ENCODE measurements at places on chromosomes 2 and 18. TPM values are rescaled to one million over a fixed set of nuclear protein-coding genes. Genes with fewer than 3 reads are reported as not detected.

Gene GREB1L
- 0.74 TPM for total RNA-seq

Gene CCDC148
- total RNA-seq: 2.8 TPM

Gene CACNB4
- total RNA-seq: 17.3 TPM

Gene ACP1
- total RNA-seq: 68.6 TPM

Gene WBP1
- total RNA-seq: 60.1 TPM

Gene MFSD2B
- 0.38 TPM for total RNA-seq

DNA sequence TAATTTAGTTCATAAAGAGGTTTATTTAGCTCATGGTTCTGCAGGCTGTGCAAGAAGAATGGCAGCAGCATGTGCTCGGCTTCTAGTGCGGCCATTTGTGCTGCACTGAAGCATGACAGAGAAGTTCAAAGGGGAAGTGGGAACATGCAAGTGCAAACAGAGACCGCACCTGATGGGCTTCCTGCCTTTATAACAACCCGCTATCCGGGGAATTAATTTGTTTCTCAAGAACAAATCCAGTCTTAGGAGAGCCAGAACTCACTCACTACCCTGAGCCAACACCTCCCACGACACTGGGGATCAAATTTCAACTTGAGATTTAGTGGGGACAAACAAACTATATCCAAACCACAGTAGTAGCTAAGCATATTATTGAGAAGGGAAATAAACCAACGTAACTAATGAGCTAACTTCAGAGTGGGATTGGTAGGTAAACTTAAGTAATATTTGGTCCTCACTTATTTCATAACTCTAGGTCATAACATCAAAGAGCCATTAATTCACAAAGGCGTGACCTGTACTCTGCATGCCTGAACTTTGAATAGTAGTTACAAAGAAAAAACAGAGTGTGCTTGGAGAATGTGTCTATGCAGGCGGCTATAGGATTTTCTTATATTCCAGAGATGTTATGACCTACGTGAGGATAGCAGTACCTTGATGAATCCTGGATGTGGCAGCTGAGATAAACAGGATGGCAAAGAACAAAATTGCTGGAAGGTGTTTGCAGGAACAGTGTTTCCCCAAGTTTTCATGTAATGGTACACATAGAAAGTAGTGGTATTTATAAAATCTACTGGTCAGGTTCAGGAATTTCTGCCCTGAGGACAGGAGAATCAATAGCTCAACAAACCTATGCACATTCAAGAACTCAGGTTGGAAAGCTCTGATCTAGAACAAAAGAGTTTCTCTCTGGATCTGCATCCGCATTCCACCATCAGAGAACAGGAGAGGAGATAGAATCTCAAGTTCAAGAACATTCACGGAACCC is 845.9 kb upstream of the ID2 start:
- H3K4me3 ChIP-seq: no peak overlapping the region
- no peaks in the 10 kb centered on the region for H3K4me1 ChIP-seq
- H3K27ac ChIP-seq: no peak overlapping the region
- H3K36me3 ChIP-seq: no peaks in the 10 kb centered on the region

GRCh38 chr18:67143028-67143427 is 373.5 kb downstream of the DSEL start:
- no peak overlapping the region for H3K4me3 ChIP-seq
- H3K36me3 ChIP-seq: no peaks in the 10 kb centered on the region
- no peaks in the 10 kb centered on the region for H3K27me3 ChIP-seq
- H3K4me1 ChIP-seq: no peaks in the 10 kb centered on the region
- DNase-seq: no peak

- peak; percentile 33 for DNase-seq
- H3K27me3 ChIP-seq: peaks cover 7% of the 10 kb centered on the region
- H3K36me3 ChIP-seq: no peaks in the 10 kb centered on the region
- H3K4me1 ChIP-seq: no peaks in the 10 kb centered on the region
Measured at GRCh38 chr2:51027968-51028367, 4.0 kb downstream of the NRXN1 start.

- H3K36me3 ChIP-seq: no peaks in the 10 kb centered on the region
- no peak for DNase-seq
- no peaks in the 10 kb centered on the region for H3K4me1 ChIP-seq
- H3K4me3 ChIP-seq: no peak overlapping the region
- no peak overlapping the region for H3K27ac ChIP-seq
Measured at GRCh38 chr2:156349605-156350004, 17.1 kb upstream of the NR4A2 start.

DNA sequence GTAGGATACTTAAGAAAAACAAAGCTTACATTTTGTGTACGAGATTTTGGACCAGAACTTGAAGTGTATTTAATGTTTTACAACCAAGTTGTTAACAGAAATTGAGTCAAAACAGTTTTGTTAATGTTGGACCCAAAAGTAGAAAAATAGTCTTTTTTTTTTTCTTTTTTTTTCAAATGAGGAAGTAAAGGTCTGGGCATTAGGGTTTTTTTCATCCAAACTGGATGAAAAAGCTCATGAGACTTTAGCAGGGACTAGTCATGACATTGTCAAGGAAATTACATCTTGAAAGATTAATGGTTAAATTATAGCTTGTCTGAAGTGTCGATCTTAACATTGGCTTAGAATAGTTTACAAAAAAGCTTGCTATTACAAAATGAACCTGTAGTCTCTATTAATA is 32.3 kb downstream of the CCNT2 start:
- no peak overlapping the region for H3K27ac ChIP-seq
- H3K4me1 ChIP-seq: no peaks in the 10 kb centered on the region
- H3K4me3 ChIP-seq: no peak overlapping the region

- H3K36me3 ChIP-seq: peaks cover 69% of the 10 kb centered on the region
- no peak overlapping the region for H3K4me3 ChIP-seq
- H3K27ac ChIP-seq: no peak overlapping the region
- H3K4me1 ChIP-seq: no peaks in the 10 kb centered on the region
- DNase-seq: no peak
- no peaks in the 10 kb centered on the region for H3K27me3 ChIP-seq
Measured at GRCh38 chr2:8737571-8738175, 55.8 kb downstream of the ID2 start.

DNA sequence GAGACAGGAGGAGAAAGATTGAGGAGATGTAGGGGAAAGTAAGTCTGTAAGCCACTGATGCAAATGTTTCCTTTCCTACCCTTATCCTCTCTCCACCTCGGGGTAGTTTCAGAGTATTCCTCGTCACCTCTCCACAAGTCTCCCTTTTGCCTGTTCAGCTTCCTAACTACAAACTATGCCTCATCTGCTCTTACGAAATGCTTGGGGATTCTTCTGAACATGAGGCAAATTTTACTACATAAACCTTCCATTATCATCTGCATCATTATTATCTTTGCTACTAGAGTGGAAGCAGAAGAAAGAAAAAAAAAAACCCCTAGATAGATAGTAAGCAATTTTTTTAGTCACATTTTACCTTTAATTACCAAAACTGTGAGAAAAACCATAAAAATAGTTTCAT is 43.1 kb upstream of the CWC22 start:
- H3K4me1 ChIP-seq: no peaks in the 10 kb centered on the region
- DNase-seq: no peak
- no peaks in the 10 kb centered on the region for H3K27me3 ChIP-seq
- no peak overlapping the region for H3K27ac ChIP-seq
- H3K36me3 ChIP-seq: no peaks in the 10 kb centered on the region

- no peak overlapping the region for H3K4me3 ChIP-seq
- H3K27ac ChIP-seq: no peak overlapping the region
- no peaks in the 10 kb centered on the region for H3K27me3 ChIP-seq
Measured at GRCh38 chr2:182971820-182972547, 66.3 kb downstream of the NCKAP1 start.

DNA sequence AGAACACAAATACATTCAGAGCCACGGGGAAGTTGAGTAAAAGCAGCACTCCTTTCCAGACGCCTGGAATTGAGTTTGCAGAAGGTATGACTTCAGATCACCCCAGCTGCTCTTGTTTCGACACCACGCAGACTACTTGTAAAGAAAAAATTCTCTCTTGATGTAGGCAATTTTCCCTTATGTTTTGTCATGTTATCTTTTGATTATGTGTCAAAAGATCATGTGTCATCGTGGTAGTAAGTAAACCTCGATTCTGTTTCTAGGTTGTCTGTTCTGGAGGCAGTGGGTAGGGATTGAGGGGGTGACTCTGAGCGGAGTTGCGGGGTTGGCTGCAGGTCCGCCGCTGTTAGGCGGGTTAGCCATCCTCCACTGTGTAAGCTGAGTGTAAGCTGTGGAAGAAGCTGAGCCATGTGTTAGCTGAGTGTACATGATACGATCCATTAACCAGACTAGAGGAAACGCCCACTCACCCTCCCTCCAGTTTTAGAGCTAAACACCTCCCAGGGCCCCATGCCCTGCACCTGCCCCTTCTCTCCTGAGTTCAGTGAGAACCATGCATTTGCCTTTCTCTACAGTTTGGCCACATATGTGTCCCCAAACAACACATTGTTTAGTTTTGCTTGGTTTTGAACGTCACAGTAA is 181.8 kb downstream of the SNTG2 start:
- H3K4me3 ChIP-seq: no peak overlapping the region
- no peaks in the 10 kb centered on the region for H3K4me1 ChIP-seq
- no peaks in the 10 kb centered on the region for H3K27me3 ChIP-seq
- H3K27ac ChIP-seq: no peak overlapping the region
- no peak for DNase-seq
- H3K36me3 ChIP-seq: no peaks in the 10 kb centered on the region

- H3K4me3 ChIP-seq: no peak overlapping the region
- no peak overlapping the region for H3K27ac ChIP-seq
- no peaks in the 10 kb centered on the region for H3K27me3 ChIP-seq
- H3K36me3 ChIP-seq: no peaks in the 10 kb centered on the region
- no peaks in the 10 kb centered on the region for H3K4me1 ChIP-seq
Measured at GRCh38 chr2:196376984-196377877, 205.9 kb upstream of the STK17B start.

DNA sequence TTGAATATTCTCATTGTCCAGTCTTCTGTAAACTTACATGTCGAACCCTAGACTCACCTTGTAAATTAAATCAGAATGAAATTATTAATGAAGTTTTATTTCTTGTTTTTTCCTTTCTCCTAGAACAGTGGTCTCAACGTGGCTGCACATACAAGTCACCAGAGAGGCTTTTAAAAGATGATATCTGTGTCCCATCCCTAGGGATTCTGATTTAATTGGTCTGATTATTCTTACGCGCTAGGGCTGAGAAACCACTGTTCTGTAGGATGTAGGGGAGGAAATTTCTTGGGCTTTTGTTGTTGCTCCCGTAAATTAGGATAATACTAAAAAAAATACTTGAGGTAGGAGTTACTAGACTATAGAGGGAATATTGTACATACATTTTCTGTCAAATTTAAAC is 32.1 kb downstream of the PPM1B start:
- H3K36me3 ChIP-seq: peaks cover 8% of the 10 kb centered on the region
- no peak overlapping the region for H3K4me3 ChIP-seq

GRCh38 chr2:9091811-9092210 is 88.3 kb upstream of the MBOAT2 start:
- H3K27ac ChIP-seq: no peak overlapping the region
- H3K36me3 ChIP-seq: no peaks in the 10 kb centered on the region
- H3K4me1 ChIP-seq: peaks cover 25% of the 10 kb centered on the region

- no peak overlapping the region for H3K4me3 ChIP-seq
- no peak for DNase-seq
- H3K36me3 ChIP-seq: no peaks in the 10 kb centered on the region
- H3K27ac ChIP-seq: peak overlapping the region; percentile 31
- no peaks in the 10 kb centered on the region for H3K27me3 ChIP-seq
- peaks cover 79% of the 10 kb centered on the region for H3K4me1 ChIP-seq
Measured at GRCh38 chr2:119429225-119429981, 2.3 kb upstream of the TMEM37 start.

- peaks cover 4% of the 10 kb centered on the region for H3K27me3 ChIP-seq
- H3K4me1 ChIP-seq: no peaks in the 10 kb centered on the region
- H3K4me3 ChIP-seq: no peak within 1 kb of the TSS
- H3K36me3 ChIP-seq: no peaks in the 10 kb centered on the region
- no peak for DNase-seq
- H3K27ac ChIP-seq: no peak within 1 kb of the TSS
Measured at GRCh38 chr2:208189810-208190503, at the start of gene C2orf80. Gene C2orf80 (minus strand): TSS chr2:208190030. CDS start chr2:208186986, 3,044 bp downstream.

DNA sequence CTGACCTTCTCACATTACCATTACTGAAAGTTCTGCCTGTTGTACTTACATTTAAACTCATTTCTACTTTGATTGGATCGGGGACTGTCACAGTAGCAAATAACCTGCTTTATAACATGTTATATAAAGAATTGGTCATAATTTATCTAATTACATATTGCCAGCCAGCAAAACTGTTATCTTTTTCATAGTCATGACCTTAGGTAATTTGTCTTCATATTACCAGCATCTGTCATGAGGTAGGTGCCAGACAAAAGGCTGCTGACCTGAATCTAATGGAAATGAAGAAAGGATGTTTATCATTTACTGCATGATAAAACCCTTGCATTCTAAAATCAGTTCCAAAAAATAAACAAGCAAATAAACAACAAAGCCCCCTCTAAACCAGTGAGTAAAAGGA is 89.4 kb upstream of the LRP1B start:
- no peak overlapping the region for H3K27ac ChIP-seq
- H3K36me3 ChIP-seq: no peaks in the 10 kb centered on the region
- H3K4me3 ChIP-seq: no peak overlapping the region
- H3K4me1 ChIP-seq: no peaks in the 10 kb centered on the region
- no peaks in the 10 kb centered on the region for H3K27me3 ChIP-seq

DNA sequence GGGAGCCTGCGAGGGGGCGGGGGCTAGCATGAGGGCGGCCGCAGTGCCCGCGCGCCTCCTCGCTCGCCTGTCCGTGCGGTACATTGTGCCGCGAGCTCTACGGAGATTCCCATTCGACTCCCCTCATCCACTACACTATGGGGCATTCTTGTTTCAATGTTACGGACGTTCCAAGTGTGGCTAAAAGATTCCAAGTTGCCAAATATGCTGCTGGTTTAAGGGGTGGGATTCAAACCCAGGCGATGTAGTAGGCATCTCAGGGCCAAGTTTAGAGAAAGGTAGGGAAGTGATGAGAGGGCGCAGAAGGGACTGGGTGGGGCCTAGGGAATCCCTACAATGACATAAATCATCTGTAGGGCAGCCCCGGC is 10.0 kb upstream of the CRYBA2 start:
- no peaks in the 10 kb centered on the region for H3K36me3 ChIP-seq
- H3K27ac ChIP-seq: no peak overlapping the region
- peaks cover 77% of the 10 kb centered on the region for H3K27me3 ChIP-seq
- peaks cover 23% of the 10 kb centered on the region for H3K4me1 ChIP-seq
- H3K4me3 ChIP-seq: peak overlapping the region; percentile 45
- DNase-seq: no peak

DNA sequence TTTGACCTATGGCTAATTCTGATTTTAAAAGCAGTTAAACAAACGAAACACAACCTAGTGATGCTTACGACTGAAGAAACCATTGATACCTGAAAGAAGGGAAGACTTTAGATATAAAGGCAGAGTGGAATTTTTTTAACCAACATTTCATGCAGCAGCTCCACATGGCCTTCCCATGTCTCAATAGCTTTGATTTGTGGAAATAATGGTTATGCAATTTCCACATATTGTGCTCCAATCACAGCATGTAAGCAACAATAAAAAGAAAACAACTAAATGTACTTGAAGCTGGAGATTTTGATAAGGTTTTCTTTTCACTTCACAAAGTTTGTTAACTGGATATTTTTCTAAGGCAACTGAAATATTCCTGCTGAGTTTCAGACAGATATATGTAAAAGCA is 82.0 kb upstream of the SLC39A10 start:
- H3K4me1 ChIP-seq: peaks cover 16% of the 10 kb centered on the region
- H3K27ac ChIP-seq: no peak overlapping the region

GRCh38 chr2:137957033-137957432 is 7.2 kb upstream of the HNMT start:
- H3K27ac ChIP-seq: no peak overlapping the region
- H3K4me1 ChIP-seq: no peaks in the 10 kb centered on the region
- DNase-seq: no peak
- H3K27me3 ChIP-seq: no peaks in the 10 kb centered on the region
- no peaks in the 10 kb centered on the region for H3K36me3 ChIP-seq

GRCh38 chr18:74060579-74060978 is 87.1 kb downstream of the FBXO15 start:
- H3K27ac ChIP-seq: no peak overlapping the region
- H3K4me1 ChIP-seq: no peaks in the 10 kb centered on the region
- H3K27me3 ChIP-seq: no peaks in the 10 kb centered on the region
- no peak for DNase-seq

Data from lower lobe of right lung (tissue), 2 donors.